ENCODE measurements at places on chromosomes 6 and 20. TPM values are rescaled to one million over a fixed set of nuclear protein-coding genes. Genes with fewer than 3 reads are reported as not detected.

TCF15 gene
- not detected for total RNA-seq

KIF25 gene
- total RNA-seq: not detected

ADNP gene
- 23.1 TPM for total RNA-seq

BTN1A1 gene
- not detected for total RNA-seq

CENPW gene
- total RNA-seq: 15.0 TPM

LAMA2 gene
- total RNA-seq: 13.3 TPM

NR2E1 gene
- total RNA-seq: not detected

LATS1 gene
- 20.1 TPM for total RNA-seq

IFNGR1 gene
- 34.2 TPM for total RNA-seq

SPEF1 gene
- total RNA-seq: under 0.01 TPM

CGA gene
- total RNA-seq: not detected

CTAGE9 gene
- not detected for total RNA-seq

SAMD3 gene
- 3.1 TPM for total RNA-seq

TCEA2 gene
- total RNA-seq: 9.3 TPM

DNA sequence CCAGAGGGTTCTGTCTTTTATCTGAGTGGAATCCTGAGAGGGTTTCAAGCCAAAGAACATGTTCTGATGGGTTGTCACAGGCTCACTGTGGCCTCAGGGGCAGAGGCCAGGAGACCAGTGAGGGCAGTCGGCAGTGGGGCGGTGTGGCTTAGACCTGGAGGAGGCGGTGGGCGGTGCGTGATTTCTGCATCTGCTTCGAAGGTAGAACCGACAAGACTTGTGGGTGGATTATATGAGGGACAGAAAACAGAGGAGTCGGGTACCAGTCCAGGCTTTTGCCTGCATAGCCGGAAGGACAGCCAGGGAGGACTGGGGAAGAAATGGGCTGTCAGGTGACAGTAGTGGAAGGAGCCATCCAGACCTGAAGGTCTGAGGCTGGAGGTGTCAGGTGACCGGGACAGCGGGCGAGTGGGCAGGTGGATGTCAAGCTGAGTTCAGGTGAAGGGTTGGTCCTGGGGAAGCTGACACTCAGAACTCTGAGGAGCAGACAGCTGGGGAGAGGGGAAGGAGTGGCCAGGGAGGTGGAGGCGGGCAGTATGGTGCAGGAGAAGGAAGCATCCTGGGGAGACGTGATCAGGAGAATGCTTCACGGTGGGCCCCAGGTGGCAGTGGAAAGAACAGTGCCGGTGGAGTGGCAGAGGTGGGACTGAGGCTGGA lies 3.1 kb downstream of the CTSZ start:
- H3K27ac ChIP-seq: no peak overlapping the region
- H3K4me3 ChIP-seq: no peak overlapping the region
- H3K4me1 ChIP-seq: peaks cover 12% of the 10 kb centered on the region
- no peak for DNase-seq
- peaks cover 11% of the 10 kb centered on the region for H3K36me3 ChIP-seq

DNA sequence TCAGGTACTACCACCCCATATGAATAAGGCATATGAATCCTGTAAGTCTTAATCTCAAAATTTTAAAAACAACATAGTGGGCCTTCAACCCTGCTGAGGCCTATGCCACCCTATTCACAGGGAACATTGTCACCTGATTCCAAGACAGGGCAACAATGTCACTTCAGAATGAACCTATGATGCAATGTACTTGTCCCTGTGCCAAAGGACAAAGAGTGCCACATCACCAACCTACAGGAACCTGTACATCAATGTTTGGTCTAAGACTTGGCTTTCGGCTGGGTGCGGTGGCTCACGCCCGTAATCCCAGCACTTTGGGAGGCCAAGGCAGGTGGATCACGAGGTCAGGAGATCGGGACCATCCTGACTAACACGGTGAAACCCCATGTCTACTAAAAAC lies 318.5 kb upstream of the JARID2 start:
- peaks cover 11% of the 10 kb centered on the region for H3K4me1 ChIP-seq
- H3K36me3 ChIP-seq: no peaks in the 10 kb centered on the region
- no peak for DNase-seq
- H3K27me3 ChIP-seq: no peaks in the 10 kb centered on the region
- no peak overlapping the region for H3K4me3 ChIP-seq
- H3K27ac ChIP-seq: no peak overlapping the region

DNA sequence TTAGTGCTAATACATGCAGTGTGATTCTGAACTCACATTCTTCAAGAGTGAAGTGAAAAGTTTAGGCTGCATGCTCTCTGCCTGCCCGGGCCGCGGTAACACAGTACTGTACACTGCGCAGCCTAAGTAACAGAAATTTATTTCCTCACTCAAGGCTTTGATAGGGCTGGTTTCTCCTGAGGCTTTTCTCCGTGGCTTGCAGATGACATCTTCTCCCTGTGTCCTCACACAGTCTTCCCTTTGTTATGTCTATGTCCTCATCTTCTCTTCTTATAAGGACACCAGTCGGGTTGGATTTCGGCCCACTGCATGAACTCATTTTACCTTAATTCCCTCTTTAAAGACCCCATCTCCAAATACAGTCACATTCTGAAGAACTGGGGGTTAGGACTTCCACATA lies 51.1 kb upstream of the TMEM170B start:
- no peak for DNase-seq
- no peaks in the 10 kb centered on the region for H3K4me1 ChIP-seq
- H3K27ac ChIP-seq: no peak overlapping the region
- H3K27me3 ChIP-seq: no peaks in the 10 kb centered on the region
- H3K4me3 ChIP-seq: no peak overlapping the region

GRCh38 chr6:148250975-148251685 lies 91.5 kb upstream of the SASH1 start:
- H3K27ac ChIP-seq: no peak overlapping the region
- no peaks in the 10 kb centered on the region for H3K27me3 ChIP-seq
- no peaks in the 10 kb centered on the region for H3K36me3 ChIP-seq
- peaks cover 2% of the 10 kb centered on the region for H3K4me1 ChIP-seq
- no peak overlapping the region for H3K4me3 ChIP-seq
- peak; percentile 80 for DNase-seq

- H3K4me3 ChIP-seq: no peak overlapping the region
- no peak for DNase-seq
- no peaks in the 10 kb centered on the region for H3K27me3 ChIP-seq
- H3K4me1 ChIP-seq: peaks cover 11% of the 10 kb centered on the region
These were observed 283.8 kb downstream of the ALDH8A1 start for GRCh38 chr6:134666125-134666524.

GRCh38 chr6:10838794-10839333 lies 525 bp upstream of the MAK start:
- H3K4me1 ChIP-seq: peaks cover 3% of the 10 kb centered on the region
- no peaks in the 10 kb centered on the region for H3K36me3 ChIP-seq
- H3K27ac ChIP-seq: no peak overlapping the region

GRCh38 chr6:9225441-9225871 lies 790.1 kb upstream of the SLC35B3 start:
- H3K36me3 ChIP-seq: no peaks in the 10 kb centered on the region
- no peak overlapping the region for H3K27ac ChIP-seq
- H3K27me3 ChIP-seq: no peaks in the 10 kb centered on the region
- no peak overlapping the region for H3K4me3 ChIP-seq

- H3K36me3 ChIP-seq: peaks cover 27% of the 10 kb centered on the region
- H3K27ac ChIP-seq: no peak overlapping the region
- DNase-seq: no peak
- H3K4me3 ChIP-seq: no peak overlapping the region
These were observed 18.7 kb downstream of the DEK start for GRCh38 chr6:18245642-18246041.

DNA sequence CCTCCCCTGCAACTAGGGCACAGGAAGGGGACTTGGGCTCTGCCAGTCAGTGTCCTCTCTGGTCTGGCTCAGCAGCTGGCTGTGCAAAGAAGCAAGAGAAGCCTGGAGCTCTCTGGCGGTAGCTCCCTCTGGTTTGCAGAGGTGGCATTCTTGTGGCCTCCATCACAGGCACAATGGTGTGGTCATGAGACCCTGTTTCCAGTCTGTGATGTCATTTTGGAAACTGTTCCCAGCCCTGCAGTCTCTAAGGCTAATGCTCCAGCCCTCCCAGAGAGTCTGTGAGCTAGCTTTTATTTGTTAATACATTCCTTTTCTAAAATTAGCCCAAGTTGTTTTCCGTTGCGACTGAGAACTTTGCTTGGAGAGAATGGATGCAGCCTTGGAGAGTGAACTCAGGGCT lies 69.5 kb upstream of the FOXQ1 start:
- no peaks in the 10 kb centered on the region for H3K27me3 ChIP-seq
- H3K27ac ChIP-seq: no peak overlapping the region
- H3K36me3 ChIP-seq: no peaks in the 10 kb centered on the region

- 0 out of 2 replicates have a peak, but pooled peaks cover 1% of the 10 kb centered on the region for H3K36me3 ChIP-seq
- H3K27me3 ChIP-seq: no peaks in the 10 kb centered on the region
- no peak overlapping the region for H3K4me3 ChIP-seq
- peak; percentile 20 for DNase-seq
- no peaks in the 10 kb centered on the region for H3K4me1 ChIP-seq
- H3K27ac ChIP-seq: no peak overlapping the region
These were observed 11.2 kb downstream of the RNGTT start for GRCh38 chr6:88952065-88952704.

DNA sequence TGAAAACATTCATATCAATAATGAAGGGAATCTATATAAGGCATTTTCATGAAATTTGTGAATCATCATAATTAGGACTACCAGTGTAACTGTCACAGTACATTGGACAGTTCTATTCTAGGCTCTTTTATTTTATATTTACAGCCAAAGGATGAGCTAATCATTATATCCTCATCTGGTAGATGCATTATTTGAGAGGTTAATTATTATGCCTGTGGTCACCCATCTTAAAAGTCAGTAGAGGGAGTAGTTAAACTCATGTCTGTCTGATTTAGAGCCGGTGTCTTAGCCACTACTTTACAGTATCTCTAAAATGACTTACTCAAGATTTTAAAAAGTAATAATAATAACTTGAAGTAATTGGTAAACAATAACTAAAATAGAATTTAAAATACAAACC lies 899.3 kb upstream of the MAP3K7 start:
- H3K27ac ChIP-seq: no peak overlapping the region
- no peak overlapping the region for H3K4me3 ChIP-seq
- DNase-seq: no peak
- no peaks in the 10 kb centered on the region for H3K27me3 ChIP-seq
- H3K36me3 ChIP-seq: no peaks in the 10 kb centered on the region

GRCh38 chr6:28429781-28430180 lies 13.5 kb downstream of the ZSCAN23 start:
- no peak for DNase-seq
- H3K4me3 ChIP-seq: no peak overlapping the region
- H3K27me3 ChIP-seq: no peaks in the 10 kb centered on the region
- H3K36me3 ChIP-seq: peaks cover 18% of the 10 kb centered on the region
- no peak overlapping the region for H3K27ac ChIP-seq

DNA sequence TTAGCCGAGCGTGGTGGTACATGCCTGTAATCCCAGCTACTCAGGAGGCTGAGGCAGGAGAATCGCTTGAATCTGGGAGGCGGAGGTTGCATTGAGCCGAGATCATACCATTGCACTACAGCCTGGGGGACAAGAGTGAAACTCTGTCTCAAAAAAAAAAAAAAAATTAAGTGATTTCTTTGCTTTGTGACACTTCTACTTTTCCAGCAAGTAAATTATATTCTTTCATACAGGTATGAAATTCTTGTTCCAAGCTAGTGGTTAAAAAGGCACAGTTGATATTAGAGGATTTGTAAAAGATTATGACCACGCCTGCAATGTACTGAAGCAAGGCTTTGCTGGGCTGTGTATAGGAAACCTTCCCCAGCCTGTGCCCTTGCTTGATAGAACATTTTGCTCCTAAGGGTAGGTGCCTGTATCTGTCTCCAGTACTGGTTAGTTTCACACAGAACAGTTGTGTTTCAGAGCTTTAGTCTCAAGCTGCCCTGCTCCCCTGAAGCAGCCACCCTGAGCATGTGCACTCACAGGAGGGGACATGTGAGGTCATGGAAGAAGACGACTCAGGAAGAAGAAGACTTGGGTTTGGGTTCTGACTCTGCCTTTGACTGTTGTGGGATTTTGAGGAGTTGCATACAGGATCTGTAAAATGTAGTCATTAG lies 10.2 kb downstream of the PTPN1 start:
- no peak for DNase-seq
- no peak overlapping the region for H3K4me3 ChIP-seq
- no peaks in the 10 kb centered on the region for H3K27me3 ChIP-seq
- H3K27ac ChIP-seq: peak overlapping the region; percentile 76

DNA sequence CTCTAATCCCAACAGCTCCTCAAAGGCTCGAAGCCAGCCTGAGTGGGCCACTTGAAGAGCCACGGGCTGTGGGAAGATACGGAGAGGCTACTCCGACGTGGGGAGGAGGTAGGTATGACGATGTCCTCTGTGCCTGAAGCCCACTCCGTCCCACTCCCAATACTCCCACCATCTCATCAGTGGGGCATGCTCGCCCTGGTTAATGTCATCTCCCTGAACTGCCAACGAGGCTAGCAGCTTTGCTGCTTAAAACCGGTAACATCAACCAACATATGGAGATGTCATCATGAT lies 11.1 kb downstream of the NRN1 start:
- H3K4me1 ChIP-seq: no peaks in the 10 kb centered on the region
- H3K4me3 ChIP-seq: no peak overlapping the region
- no peak overlapping the region for H3K27ac ChIP-seq
- H3K27me3 ChIP-seq: peaks cover 69% of the 10 kb centered on the region
- DNase-seq: no peak
- no peaks in the 10 kb centered on the region for H3K36me3 ChIP-seq

DNA sequence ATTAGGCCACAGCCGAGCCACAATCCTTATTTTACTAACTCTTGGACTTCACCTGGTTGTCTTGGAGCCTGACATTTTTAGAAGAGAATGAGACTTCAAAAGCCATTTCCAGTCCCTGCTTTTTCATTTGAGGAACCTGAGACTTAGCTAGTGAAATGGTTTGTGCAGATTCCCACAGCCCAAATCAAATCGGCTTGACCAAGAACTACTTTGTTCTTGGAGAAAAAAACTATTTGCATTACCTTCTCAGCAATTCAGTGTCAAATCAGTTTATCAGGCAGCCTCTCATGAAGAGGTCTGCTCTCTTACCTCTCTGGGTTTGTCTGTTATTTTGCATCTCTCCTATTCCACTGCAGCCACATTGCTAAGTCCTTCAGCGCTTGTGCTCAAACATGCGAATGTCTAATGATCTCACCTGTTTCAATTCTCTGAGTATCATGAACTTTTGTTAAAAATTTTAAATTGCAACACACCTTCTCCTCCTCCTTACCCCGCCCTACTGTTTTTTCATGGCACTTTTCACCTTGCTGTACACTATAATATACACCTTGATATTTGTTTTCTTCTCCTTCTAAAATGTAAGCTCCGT lies 573 bp upstream of the IFNGR1 start:
- peak overlapping the region; percentile 96 for H3K4me3 ChIP-seq
- DNase-seq: no peak
- H3K4me1 ChIP-seq: peaks cover 2% of the 10 kb centered on the region
- H3K27ac ChIP-seq: no peak overlapping the region
- no peaks in the 10 kb centered on the region for H3K36me3 ChIP-seq
- no peaks in the 10 kb centered on the region for H3K27me3 ChIP-seq

- DNase-seq: no peak
- no peak overlapping the region for H3K4me3 ChIP-seq
- no peak overlapping the region for H3K27ac ChIP-seq
- H3K4me1 ChIP-seq: no peaks in the 10 kb centered on the region
- no peaks in the 10 kb centered on the region for H3K36me3 ChIP-seq
- H3K27me3 ChIP-seq: no peaks in the 10 kb centered on the region
These were observed 23.8 kb upstream of the SAMHD1 start for GRCh38 chr20:36975099-36975818.

- H3K27me3 ChIP-seq: no peaks in the 10 kb centered on the region
- H3K27ac ChIP-seq: no peak within 1 kb of the TSS
- H3K4me3 ChIP-seq: peak within 1 kb of the TSS; percentile 63
- peaks cover 4% of the 10 kb centered on the region for H3K4me1 ChIP-seq
These were observed at the start of gene DBNDD2 for GRCh38 chr20:45407783-45408645. Gene DBNDD2 (plus strand): TSS chr20:45408289. CDS start chr20:45408468, 179 bp downstream.
